GM04503 (cell line): ENCODE measurements at places on chromosomes 7 and 10.

- DNase-seq, result no peak
Measured at GRCh38 chr7:54330216-54330800, 211.9 kb upstream of the VSTM2A start.

GRCh38 chr10:131722525-131723264 is 178.1 kb upstream of the PPP2R2D start:
- no peak for DNase-seq

DNA sequence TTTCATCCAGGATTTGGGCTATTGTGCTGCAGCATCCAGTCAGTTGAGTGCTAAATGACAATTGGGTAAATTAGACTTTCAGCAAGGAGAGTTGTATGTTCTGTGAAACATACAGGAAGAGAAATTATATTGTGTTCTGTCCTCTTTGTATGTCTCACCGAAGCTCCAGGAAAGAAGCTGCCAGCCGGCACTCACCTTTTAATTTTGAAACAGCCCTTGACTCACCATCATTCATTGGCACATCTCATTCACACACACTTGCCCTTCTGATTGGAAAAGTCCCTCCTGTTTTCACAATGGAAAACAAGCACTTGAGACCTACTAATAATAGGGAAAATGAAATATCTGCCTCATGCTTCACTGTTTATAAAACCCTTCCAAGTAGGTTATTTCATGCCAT is 495.6 kb downstream of the RPS24 start:
- no peak for DNase-seq

- DNase-seq, result no peak
Measured at GRCh38 chr10:103637011-103637410, 143.5 kb downstream of the NEURL1 start.

GRCh38 chr7:141076377-141076776 is 2.5 kb downstream of the TMEM178B start:
- no peak for DNase-seq

- DNase-seq, result no peak
Measured at GRCh38 chr7:101848208-101848951, 31.0 kb downstream of the CUX1 start.

DNA sequence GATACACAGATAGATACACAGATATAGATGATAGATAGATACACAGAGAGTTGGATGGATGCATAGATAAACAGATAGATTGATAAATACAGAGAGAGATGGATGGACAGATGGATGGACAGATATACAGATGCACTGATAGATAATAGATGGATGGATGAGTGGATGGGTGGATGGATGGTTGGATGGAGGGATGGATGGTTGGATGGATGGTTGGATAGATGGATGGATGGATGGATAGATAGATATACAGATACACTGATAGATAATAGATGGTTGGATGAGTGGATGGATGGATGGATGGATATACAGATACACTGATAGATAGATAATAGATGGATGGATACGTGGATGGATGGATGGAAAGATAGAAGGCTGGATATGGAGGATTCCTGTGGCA is 290.0 kb upstream of the SHH start:
- no peak for DNase-seq

- DNase-seq, result no peak
Measured at GRCh38 chr10:131982185-131982756, 548 bp upstream of the BNIP3 start.

DNA sequence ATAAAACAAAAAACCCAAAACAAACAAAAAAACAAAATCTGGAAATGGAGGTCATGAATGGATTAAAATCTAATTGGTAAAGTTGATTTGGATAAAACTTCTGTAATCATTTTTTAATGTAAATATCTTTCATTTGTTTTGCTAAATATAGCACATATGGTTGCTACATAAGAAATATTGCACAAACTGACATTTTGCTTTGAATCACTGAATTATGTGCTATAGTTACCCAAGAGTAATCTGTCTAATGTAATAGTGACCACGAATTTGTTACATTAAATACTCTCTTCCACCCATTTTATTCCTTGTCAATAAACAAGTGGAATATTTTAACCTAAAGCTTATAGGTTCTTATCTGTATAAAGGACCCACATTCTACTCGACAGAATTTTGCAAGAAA is 6.2 kb downstream of the CFAP58 start:
- no peak for DNase-seq

DNA sequence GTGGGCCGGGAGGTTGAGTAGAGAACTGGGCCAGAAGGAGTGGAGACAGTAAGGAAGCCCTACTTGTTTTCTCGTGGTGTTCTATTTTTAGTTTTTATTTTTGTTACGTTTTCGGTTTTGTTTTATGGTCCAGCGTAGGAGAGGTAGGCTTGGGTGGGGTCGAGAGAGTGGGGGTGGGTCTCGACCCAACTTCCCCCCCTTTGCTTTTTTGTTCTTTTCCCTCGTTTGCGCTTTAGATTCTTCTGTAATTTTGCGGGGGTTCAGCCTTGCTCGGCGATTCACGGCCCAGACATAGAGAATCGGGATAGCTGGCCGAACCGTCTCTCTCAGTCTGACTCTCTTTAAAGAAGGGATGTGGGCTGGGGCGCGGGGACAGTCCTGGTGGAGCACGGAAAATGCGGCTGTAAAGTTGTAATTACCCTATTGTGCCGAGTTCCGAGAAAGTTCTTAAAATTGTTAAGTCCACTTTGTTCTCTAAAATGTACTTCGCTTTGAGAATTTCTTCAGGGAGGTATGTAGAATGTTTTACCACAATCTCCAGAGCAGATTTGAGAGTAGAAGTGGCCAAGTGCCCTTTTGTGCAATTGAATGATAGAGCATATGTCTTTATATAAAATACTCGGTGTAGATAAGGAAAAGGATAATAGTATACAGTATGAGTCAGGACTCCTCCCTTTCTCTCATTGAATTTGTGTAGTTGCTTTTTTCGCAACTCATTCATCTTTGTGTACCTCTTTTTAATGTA is 816 bp downstream of the DMTF1 start:
- no peak for DNase-seq

- DNase-seq, result no peak
Measured at GRCh38 chr7:11623093-11623678, 208.8 kb downstream of the THSD7A start.

GRCh38 chr7:19560111-19560883 is 148.5 kb downstream of the POLR1F start:
- peak; percentile 45 for DNase-seq

GRCh38 chr7:73827567-73828106 is 3.2 kb upstream of the CLDN4 start:
- DNase-seq, result no peak

DNA sequence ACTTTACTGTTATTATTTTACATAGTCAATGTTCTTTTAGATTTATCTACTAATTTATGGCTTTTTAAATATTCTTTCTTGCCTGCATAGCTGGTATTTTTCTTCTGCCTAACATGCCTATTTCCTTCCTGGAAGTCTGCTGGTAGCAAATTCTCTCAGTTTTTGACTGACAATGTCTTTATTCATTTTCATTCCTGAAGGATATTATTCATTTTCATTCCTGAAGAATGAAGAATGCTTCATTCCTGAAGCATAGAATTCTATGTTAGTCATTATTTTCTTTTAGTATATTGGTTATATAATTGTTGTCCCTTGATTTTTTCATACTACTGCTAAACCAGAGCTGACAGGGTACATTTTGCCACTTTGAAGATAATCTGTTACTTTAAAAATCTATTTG is 41.8 kb downstream of the TMEM168 start:
- DNase-seq, result no peak

DNA sequence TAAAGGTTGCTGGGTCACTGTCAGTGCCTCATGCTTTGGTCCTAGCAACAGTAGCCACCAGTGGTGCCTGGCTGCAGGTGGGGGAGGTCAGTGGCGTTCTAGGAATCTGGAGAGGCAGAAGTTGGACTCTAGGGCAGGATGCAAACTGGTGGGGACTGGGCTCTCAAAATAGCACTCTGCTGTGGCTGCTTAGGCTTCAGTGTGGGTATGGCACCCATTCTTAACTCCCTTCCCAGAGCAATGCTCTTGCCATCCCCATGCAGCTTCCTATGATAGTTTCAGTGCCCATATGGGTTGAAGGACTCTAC is 330.8 kb downstream of the PCDH15 start:
- no peak for DNase-seq

DNA sequence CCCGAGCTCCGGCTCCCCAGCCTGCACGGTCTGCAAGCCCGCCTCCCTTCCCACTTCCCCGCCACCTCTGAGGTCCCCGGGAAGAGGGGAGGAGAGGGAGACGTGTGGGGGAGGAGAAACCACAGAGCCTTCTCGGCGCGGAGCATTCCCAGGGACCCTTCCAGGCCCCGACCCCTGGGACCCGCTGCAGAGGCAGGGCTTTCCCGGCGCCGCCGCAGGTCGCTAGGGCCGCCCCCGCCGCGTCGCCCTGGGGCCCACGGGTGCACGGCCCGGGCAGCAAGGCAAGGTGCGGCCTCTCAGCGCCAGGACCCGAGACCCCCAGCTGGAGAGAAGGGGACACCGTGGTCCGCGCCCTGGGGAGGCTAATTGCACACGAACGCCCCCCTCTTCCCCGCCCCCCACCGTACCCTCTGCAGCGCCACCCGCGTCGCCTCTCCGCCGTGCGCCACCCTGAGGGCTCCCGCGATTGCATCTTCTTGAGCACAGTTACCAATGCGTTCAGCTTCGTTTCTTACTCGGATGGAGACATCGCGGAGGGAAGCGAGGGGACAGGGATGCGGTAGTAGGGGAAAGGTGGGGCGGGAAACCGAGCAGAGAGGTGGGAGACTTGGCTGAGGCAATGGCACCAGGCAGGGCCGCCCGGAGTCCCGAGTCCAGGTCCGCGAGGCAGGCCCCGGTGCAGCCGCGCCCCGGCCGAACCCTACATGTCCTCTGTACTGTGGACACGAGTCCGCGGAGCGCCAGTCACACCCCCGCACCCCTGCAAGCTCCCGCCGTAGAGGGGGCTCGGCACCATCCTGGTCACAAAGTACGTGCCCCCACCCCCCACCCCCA is 28.9 kb downstream of the SKIDA1 start:
- no peak for DNase-seq

DNA sequence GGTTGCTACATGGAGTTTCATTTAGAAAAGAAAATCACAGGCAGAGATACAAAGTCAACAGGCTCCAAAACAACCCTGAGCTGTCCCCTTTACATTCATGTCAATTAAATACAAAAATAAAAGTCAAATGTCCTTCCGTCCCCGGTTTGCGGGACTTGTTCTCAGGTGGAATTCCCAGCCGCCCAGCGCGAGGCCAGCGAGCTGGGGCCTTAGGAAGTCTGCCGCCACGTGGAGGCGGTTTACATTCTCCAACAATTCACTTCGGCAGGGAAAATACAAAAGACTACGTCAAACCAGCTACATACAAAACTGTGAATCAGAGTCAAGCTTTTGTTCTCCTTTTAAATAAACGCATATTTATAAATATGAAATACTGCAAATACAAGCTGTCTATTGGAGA is 25.3 kb upstream of the DDC start:
- no peak for DNase-seq

DNA sequence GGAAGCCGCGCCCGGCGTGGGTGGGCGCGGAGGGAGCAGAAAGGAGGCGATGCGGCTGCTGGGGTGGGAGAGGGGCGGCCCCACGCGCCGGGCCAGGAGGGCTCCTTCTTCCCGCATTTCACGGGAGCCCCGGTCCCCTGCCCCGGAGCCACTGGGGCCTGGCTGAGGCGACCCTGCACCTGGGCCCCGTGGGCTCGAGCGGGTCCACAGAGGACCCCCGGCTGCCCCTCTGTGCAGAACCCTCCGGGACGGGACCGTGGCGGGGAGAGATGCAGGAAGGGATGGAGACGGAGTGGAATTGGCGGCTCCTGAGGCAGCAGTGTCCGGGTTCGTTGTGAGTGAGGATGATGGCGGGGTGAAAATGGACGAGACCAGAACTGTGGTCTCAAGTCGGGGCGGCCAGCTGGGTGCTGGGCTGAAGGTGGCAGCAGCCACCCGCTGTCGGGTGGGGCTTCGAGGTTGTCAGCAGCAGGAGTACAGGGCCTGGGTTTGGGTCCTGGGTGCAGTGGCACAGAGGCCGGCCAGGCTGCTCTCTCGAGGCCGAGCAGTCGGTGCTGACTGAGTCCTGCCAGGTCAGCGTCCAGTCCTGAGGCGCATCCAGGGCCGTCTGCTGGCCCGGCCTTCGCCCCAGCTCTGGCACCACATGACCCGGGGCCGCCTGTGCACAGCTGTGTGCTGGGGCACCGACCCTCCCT is 80.4 kb downstream of the VIPR2 start:
- DNase-seq, result no peak

- DNase-seq, result no peak
Measured at GRCh38 chr10:122190176-122190943, 80.7 kb upstream of the BTBD16 start.

GRCh38 chr10:101050208-101051069 is 11.3 kb upstream of the KAZALD1 start:
- no peak for DNase-seq

GRCh38 chr10:45653454-45653853 is 19.1 kb downstream of the ZFAND4 start:
- DNase-seq, result no peak

GRCh38 chr10:75682649-75683557 is 251.5 kb downstream of the LRMDA start:
- DNase-seq, result no peak

- DNase-seq, result no peak
Measured at GRCh38 chr7:34207810-34208209, 302.5 kb downstream of the BMPER start.

DNA sequence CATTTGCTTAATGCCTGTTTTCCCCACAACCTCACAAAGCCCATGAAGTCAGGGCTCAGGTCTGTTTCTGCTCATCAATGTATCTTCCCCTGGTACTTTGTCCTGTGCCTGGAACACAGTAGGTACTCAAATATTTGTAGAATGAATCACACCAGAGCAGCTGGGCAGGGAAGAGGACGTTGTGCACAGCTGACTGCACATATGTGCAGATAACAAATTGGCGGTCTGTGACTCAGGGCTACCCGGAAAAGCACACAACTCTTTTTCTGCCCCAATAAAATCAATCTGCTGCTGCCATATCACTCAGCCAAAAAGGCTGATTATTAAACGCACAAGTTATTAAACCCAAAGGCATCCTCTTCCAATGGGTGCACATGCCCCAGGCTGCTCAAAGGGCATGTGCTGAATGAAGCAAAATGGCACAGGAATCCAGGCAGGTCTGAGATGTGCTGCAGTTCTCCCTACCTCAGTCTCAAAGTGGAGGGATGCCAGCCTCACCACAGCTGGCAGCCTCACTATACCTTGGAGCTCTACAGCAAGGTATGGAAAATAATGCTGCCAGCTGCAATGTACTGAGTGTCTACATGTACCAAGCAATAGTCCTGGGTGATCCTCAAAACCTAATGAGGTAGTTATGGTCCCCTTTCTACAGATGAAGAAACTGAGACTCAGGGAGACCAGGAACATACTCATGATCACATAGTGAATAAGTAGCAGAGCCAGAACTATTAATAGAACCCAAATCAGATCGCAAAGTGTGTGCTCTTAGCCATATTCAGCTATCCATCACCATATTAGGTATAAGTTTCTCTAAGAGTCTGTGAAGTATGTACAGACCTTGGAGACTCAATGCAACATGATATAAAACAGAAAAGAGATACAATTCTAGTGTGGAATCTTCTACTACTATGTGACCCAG is 43.4 kb downstream of the SORBS1 start:
- DNase-seq, result no peak

DNA sequence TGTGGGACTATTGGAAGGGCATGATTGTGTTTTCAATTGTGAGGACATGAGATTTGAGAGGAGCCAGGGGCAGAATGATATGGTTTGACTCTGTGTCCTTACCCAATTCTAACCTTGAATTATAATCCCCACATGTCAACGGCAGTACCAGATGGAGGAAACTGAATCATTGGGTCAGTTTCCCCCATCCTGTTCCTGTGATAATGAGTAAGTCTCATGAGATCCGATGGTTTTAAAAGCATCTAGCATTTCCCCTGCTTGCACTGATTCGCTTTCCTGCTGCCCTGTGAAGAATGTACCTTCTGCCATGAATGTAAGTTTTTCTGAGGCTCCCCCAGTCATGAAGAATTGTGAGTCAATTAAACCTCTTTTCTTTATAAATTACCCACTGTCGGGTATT is 1367.1 kb downstream of the XPNPEP1 start:
- DNase-seq, result peak; percentile 7
